Sigmoid colon (tissue), 7 donors: ENCODE measurements at places on chromosomes 2 and 18. TPM values are rescaled to one million over a fixed set of nuclear protein-coding genes. Genes with fewer than 3 reads are reported as not detected.

Gene NEU4
- 39.1 TPM for polyA plus RNA-seq

Gene TMEM182
- 2.5 TPM for polyA plus RNA-seq

Gene TSPYL6
- not detected for polyA plus RNA-seq

Gene ITPRID2
- 75.7 TPM for polyA plus RNA-seq

Gene DCDC2C
- polyA plus RNA-seq: not detected

Gene HOXD1
- polyA plus RNA-seq: 3.6 TPM

Gene LIMS3
- 1.4 TPM for polyA plus RNA-seq

Gene GPR45
- polyA plus RNA-seq: not detected

Gene TNS1
- polyA plus RNA-seq: 3.7 TPM

Gene CDH19
- 0.60 TPM for polyA plus RNA-seq

Gene TPO
- 0.60 TPM for polyA plus RNA-seq

Gene SLC11A1
- polyA plus RNA-seq: 1.6 TPM

Gene C2orf78
- not detected for polyA plus RNA-seq

Gene SLC14A1
- 0.69 TPM for polyA plus RNA-seq

Gene GBX2
- not detected for polyA plus RNA-seq

GRCh38 chr2:239563561-239563960 is 162.7 kb upstream of the HDAC4 start:
- no peaks in the 10 kb centered on the region for H3K27me3 ChIP-seq
- no peaks in the 10 kb centered on the region for H3K36me3 ChIP-seq
- H3K4me1 ChIP-seq: no peaks in the 10 kb centered on the region
- peak; percentile 42 for DNase-seq

DNA sequence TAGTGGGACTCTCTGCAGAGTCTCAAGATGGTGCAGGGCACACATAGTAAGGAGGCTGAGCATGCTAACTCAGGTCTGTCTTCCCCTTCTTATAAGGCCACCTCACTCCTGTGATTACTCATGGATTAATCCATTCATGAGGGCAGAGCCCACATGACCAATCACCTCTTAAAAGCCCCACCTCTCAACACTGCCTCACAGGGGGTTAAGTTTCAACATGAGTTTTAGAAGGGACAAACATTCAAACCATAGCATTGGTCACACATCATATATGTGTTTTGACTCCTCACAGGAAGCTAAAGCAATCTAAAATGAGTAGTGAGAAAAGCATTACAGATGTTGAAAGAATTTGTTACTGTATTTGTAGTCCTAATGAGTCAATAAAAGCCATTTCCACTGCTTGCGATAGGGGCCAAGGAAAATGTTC is 57.5 kb downstream of the DTNA start:
- H3K36me3 ChIP-seq: peaks cover 4% of the 10 kb centered on the region
- H3K4me3 ChIP-seq: no peak overlapping the region
- DNase-seq: no peak
- no peak overlapping the region for H3K27ac ChIP-seq

- DNase-seq: no peak
- no peak overlapping the region for H3K27ac ChIP-seq
- no peaks in the 10 kb centered on the region for H3K36me3 ChIP-seq
- no peaks in the 10 kb centered on the region for H3K27me3 ChIP-seq
Measured at GRCh38 chr2:81495556-81495955, 1191.0 kb upstream of the LRRTM1 start.

DNA sequence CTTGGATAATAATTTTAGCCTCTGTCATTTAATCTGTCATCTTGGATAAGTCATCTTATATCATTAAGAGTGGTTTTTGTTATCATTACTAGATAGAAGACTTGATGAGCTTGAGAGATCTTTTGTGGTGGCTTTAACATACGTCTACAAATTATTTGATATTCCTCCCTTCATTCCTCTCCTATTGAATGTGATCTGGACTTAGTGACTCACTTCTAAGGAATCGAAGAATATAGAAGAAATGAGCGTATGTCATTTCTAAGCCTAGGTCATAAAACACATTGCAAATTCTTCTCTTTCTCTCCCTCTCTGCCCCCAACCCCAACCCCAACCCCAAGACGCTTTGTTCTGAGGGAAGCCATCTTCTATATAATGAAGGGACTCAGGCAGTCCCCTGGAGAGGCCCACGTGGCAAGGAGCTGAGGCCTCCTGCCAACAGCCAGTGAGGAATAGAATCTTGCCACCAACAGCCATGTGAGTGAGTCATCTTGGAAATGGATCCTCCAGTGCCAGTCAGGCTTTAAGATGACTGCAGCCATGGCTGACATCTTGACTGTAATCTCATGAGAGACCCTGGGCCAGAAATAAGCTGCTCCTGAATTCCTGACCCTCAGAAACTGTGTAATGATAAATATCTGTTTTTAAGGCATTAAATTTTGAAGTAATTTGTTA is 221.6 kb upstream of the SP5 start:
- no peak overlapping the region for H3K4me3 ChIP-seq
- no peak overlapping the region for H3K27ac ChIP-seq
- no peaks in the 10 kb centered on the region for H3K36me3 ChIP-seq
- DNase-seq: no peak
- H3K27me3 ChIP-seq: no peaks in the 10 kb centered on the region
- H3K4me1 ChIP-seq: no peaks in the 10 kb centered on the region

DNA sequence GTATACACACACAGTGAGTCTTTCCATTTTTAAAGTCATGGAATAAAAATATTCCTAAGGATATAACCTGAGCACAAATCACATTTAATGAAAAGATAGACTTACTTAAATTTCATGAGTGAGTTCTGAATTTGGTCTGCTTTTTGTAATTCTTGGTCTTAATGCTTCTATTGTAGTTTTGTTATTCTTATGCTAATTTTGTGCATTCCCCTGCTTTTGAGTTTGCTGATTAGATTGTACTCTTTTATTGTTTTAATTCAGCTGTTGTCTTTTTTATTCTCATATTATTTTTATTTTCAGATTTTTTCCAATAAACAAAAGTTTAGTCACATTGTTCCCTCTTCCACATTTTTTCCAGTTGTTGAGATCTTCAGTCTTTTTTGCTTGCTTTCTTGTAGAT is 202.4 kb downstream of the ZNF407 start:
- no peaks in the 10 kb centered on the region for H3K27me3 ChIP-seq
- DNase-seq: no peak
- H3K27ac ChIP-seq: no peak overlapping the region
- H3K4me1 ChIP-seq: peaks cover 18% of the 10 kb centered on the region

- H3K27me3 ChIP-seq: no peaks in the 10 kb centered on the region
- H3K4me1 ChIP-seq: peaks cover 58% of the 10 kb centered on the region
- peak overlapping the region; percentile 48 for H3K27ac ChIP-seq
- no peak for DNase-seq
Measured at GRCh38 chr18:24214144-24214543, 75.3 kb downstream of the CABYR start.

GRCh38 chr2:172021074-172021931 is 21.6 kb downstream of the METAP1D start:
- peaks cover 7% of the 10 kb centered on the region for H3K4me1 ChIP-seq
- no peak overlapping the region for H3K27ac ChIP-seq
- DNase-seq: no peak
- H3K36me3 ChIP-seq: no peaks in the 10 kb centered on the region

GRCh38 chr2:227626580-227627151 is 9.4 kb downstream of the SCYGR4 start:
- no peak overlapping the region for H3K27ac ChIP-seq
- no peaks in the 10 kb centered on the region for H3K36me3 ChIP-seq
- no peaks in the 10 kb centered on the region for H3K27me3 ChIP-seq
- H3K4me3 ChIP-seq: no peak overlapping the region

DNA sequence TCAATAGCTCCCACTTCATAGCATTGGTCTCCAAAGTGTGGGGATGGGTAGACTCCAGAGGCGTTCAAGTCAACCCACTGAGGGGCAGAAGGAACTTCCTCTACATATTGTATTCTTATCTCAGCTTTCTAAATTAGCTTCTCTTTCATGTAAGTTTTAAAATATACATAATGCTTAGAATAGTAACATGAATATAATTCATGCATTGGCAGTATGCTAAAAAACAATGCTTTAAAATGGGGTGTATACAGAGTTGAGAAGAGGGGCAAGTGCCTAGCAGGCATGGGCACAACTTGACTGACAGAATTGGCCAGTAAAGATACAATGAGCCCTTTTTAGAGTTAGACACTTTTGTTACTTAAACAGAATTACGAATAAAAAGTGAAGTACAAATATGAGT is 212.2 kb downstream of the ZRANB3 start:
- no peaks in the 10 kb centered on the region for H3K36me3 ChIP-seq
- no peaks in the 10 kb centered on the region for H3K4me1 ChIP-seq
- H3K4me3 ChIP-seq: no peak overlapping the region

GRCh38 chr18:58788971-58789875 is 75.5 kb upstream of the ZNF532 start:
- H3K4me1 ChIP-seq: peaks cover 16% of the 10 kb centered on the region
- no peak overlapping the region for H3K4me3 ChIP-seq
- H3K36me3 ChIP-seq: no peaks in the 10 kb centered on the region
- no peak for DNase-seq
- peak overlapping the region; percentile 51 for H3K27ac ChIP-seq

- H3K4me3 ChIP-seq: no peak overlapping the region
- no peaks in the 10 kb centered on the region for H3K36me3 ChIP-seq
- H3K27me3 ChIP-seq: no peaks in the 10 kb centered on the region
- no peak for DNase-seq
- peaks cover 26% of the 10 kb centered on the region for H3K4me1 ChIP-seq
- H3K27ac ChIP-seq: no peak overlapping the region
Measured at GRCh38 chr18:7456376-7456775, 110.7 kb upstream of the PTPRM start.

GRCh38 chr2:3585261-3586109 is 9.4 kb upstream of the COLEC11 start:
- H3K27me3 ChIP-seq: no peaks in the 10 kb centered on the region
- H3K27ac ChIP-seq: peak overlapping the region; percentile 74
- peak; percentile 84 for DNase-seq
- H3K4me1 ChIP-seq: peaks cover 18% of the 10 kb centered on the region
- H3K4me3 ChIP-seq: peak overlapping the region; percentile 28
- peaks cover 38% of the 10 kb centered on the region for H3K36me3 ChIP-seq

- no peak overlapping the region for H3K4me3 ChIP-seq
- H3K36me3 ChIP-seq: no peaks in the 10 kb centered on the region
- H3K4me1 ChIP-seq: peaks cover 18% of the 10 kb centered on the region
- DNase-seq: no peak
- H3K27me3 ChIP-seq: no peaks in the 10 kb centered on the region
Measured at GRCh38 chr2:37558623-37559022, 112.8 kb downstream of the CDC42EP3 start.

- H3K4me1 ChIP-seq: no peaks in the 10 kb centered on the region
- no peak overlapping the region for H3K27ac ChIP-seq
- no peaks in the 10 kb centered on the region for H3K36me3 ChIP-seq
Measured at GRCh38 chr2:1235806-1236205, 177.5 kb upstream of the TPO start.

DNA sequence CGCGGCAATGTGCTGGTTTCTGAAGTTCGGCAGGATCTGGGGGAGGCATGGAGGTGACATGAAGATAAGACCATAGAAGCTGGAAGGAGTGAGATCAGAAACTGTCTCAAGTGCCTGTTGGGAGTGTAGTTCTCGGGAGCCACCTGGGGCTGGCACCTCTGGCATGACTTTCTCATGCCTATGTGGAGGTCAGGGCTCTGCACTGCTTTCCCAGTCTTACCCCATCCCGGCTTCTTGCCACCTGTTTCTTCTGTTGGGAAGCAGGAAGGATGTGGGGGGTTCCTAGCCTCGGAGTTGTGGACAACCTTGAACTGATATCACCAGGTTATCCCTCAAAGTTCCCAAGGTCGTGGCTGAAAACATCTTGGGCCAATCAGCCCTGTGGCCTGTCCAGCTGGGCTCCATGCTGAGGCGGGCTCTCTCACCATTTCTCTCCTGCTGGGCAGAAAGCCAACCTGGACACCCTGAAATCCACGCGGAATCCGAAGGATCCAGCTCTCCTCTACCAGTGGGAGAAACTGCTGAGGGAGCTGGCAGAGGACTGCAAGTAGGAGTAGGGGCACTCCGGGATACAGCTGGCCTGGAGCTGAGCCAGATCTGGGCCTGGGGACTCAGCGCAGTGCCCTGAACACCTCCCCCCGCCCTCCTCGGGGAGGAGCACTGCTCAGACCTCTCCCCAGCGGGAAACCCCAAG is 42.5 kb downstream of the FER1L5 start:
- no peak overlapping the region for H3K27ac ChIP-seq
- DNase-seq: no peak
- no peak overlapping the region for H3K4me3 ChIP-seq
- no peaks in the 10 kb centered on the region for H3K27me3 ChIP-seq
- H3K4me1 ChIP-seq: no peaks in the 10 kb centered on the region

DNA sequence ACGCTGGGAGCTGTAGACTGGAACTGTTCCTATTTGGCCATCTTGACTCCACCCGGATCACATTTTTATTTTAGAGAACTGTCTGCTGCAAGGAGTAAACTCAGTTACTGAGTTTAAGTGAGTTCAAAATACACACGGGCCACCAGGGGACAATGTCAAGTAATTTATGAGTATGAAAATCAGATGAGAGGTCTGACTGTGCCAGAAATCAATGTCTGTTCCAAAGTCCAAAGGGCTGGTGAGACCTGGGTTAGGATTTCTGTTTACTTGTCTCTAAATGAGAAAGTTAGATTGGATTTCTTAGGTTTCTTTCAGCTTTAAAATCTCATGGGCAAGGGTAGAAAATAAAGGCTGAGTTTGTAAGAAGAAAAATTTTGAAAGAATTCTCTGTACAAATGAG is 465.8 kb upstream of the MEIS1 start:
- H3K4me1 ChIP-seq: no peaks in the 10 kb centered on the region
- H3K27ac ChIP-seq: no peak overlapping the region
- H3K4me3 ChIP-seq: no peak overlapping the region

- no peaks in the 10 kb centered on the region for H3K4me1 ChIP-seq
- no peaks in the 10 kb centered on the region for H3K36me3 ChIP-seq
- no peak overlapping the region for H3K27ac ChIP-seq
- no peaks in the 10 kb centered on the region for H3K27me3 ChIP-seq
- no peak for DNase-seq
- no peak overlapping the region for H3K4me3 ChIP-seq
Measured at GRCh38 chr2:15642011-15642814, 50.5 kb downstream of the DDX1 start.

- no peaks in the 10 kb centered on the region for H3K36me3 ChIP-seq
- H3K27me3 ChIP-seq: no peaks in the 10 kb centered on the region
- H3K27ac ChIP-seq: no peak overlapping the region
Measured at GRCh38 chr2:162177301-162177700, 25.3 kb upstream of the GCG start.

- H3K27me3 ChIP-seq: peaks cover 91% of the 10 kb centered on the region
- DNase-seq: no peak
- H3K4me3 ChIP-seq: no peak within 1 kb of the TSS
- no peak within 1 kb of the TSS for H3K27ac ChIP-seq
- H3K4me1 ChIP-seq: no peaks in the 10 kb centered on the region
Measured at GRCh38 chr18:47251289-47252120, at the start of gene SKOR2. TSS of gene SKOR2 (minus strand) at chr18:47251660. CDS start at chr18:47249183, 2,477 bp downstream.

- H3K27me3 ChIP-seq: no peaks in the 10 kb centered on the region
- no peak overlapping the region for H3K27ac ChIP-seq
- no peak for DNase-seq
- no peak overlapping the region for H3K4me3 ChIP-seq
- no peaks in the 10 kb centered on the region for H3K36me3 ChIP-seq
- H3K4me1 ChIP-seq: no peaks in the 10 kb centered on the region
Measured at GRCh38 chr2:180933332-180933731, 47.1 kb upstream of the UBE2E3 start.

- H3K27me3 ChIP-seq: no peaks in the 10 kb centered on the region
- no peaks in the 10 kb centered on the region for H3K4me1 ChIP-seq
- DNase-seq: no peak
- H3K4me3 ChIP-seq: no peak overlapping the region
- H3K27ac ChIP-seq: no peak overlapping the region
Measured at GRCh38 chr2:236875906-236876505, 209.7 kb upstream of the COPS8 start.
